ENCODE measurements at places on chromosomes 4 and X.

GRCh38 chr4:30860978-30861377 lies 140.8 kb downstream of the PCDH7 start:
- DNase-seq = no peak

GRCh38 chrX:76796311-76796710 lies 368.8 kb downstream of the MAGEE1 start:
- no peak for DNase-seq

DNA sequence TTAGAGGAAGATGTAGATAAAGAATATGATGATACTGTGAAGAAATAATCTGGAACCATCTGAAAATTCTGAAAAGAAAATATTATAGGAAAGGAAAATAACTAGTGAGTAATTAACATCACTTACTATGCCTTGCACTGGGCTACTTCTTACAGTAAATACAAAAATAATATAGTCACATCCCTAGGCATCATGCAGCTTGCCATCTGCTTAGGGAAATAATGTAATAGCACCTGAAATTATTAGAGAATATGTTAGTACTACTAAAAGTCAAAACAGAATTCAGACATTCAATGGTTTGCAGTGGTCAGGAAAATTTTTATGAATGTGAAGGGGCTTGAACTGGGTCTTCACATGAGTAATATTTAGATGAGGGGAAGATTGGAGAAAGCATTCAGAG lies 272.2 kb upstream of the EMCN start:
- DNase-seq = no peak

DNA sequence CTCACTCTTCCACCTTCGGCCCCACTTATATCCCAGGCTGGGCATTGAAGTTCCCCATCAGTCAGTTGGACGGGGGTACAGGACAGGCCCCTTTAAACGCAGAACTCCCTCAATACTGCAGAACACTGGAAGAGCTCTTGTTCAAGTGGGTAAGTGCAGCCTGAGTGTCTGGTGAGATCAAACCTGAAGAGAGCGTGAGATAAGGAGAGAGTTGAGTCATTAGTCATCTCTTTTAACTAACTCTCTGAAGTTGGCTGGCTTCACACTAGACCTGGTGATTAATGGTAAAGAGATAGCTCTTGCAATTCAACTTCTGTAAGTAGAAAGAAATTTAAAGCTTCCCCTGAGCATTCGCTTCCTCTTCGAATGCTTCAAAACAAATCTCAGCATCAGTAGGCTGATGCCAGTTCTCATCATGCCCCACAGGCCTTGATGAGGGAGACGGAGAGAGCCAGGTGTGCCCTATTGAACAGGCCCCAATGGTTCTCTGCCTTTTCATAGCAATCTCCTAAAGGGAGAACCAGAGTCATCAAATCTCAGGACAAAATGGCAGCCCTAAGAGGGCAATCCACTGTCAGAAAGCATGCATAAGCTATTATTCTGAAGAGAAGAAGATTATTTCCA lies 41.0 kb upstream of the JADE1 start:
- DNase-seq = no peak

- DNase-seq = no peak
Observed at GRCh38 chrX:70032792-70033191, 16.9 kb downstream of the AWAT2 start.

DNA sequence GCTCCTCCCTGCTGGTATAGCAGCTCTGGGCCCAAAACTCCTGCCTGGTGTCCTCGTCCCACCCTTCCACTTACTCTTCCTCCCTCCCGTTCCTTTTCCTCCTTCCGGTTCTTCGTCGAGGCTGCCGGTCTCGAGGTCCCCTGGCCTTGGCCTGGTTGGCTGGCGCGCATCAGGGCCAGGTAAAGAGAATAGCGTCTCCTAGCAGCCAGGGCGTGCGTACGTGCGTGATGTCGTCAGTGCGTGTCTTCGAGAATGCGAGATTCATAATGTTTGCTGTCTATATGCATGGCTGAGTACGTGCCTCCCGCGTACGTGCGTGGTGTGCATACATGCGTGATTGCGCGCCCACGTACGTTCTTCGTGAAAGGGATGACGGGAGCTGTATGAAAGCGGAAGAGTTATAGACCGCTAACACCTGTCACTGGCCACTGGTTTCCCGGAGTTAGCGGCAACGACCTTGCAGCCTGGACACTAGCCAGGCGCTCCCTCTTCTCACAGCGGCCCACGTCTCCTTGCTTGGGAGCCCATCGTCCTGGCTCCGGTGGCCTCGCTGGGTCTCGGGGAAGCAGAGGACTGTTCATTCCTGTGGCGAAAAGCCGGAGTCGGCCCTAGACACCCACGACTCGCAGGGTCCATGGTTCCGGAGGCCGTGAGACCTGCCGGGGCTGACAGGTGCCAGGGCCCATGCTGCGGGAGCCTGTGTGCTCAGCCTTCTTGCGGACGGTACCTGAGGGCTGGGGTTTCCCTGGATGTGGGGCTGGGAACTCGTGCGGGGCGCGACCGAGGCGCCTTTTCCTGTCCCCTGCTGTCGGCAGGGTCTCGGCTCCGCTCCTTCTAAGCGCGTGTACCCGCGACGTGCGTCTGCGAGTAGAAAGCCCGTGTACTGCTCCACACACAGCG lies at the start of gene EOLA1:
TSS of gene EOLA1 (plus strand) at position 392 of the 900 bp plus-strand sequence. CDS start 4,619 bp downstream, outside the sequence.
- DNase-seq = peak; percentile 82

- no peak for DNase-seq
Observed at GRCh38 chr4:152684007-152684406, 4.2 kb upstream of the TMEM154 start.

DNA sequence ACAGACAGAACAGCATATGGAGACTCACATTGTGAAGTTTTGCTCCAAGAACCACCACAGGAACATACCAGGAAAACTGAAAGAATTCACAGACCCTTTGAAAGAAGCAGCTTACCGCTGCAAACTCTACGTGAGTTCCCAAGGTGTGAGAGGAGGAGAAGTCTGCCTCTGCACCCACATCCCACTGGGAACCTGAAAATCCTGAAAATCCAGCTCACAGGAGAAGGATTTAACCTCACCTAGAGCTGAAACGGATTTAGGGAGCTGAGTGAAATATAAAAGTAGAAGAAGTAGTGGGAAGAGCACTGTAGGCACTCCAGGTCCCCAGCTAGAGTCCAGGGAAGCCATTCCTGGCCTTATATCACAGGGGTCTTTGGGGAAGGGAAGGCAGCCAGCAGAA lies 80.0 kb downstream of the FHIP1A start:
- DNase-seq = no peak

GRCh38 chrX:12988797-12989196 lies 13.9 kb downstream of the TMSB4X start:
- DNase-seq = no peak

GRCh38 chrX:15465896-15466651 lies 27.1 kb downstream of the PIR start:
- DNase-seq = no peak

DNA sequence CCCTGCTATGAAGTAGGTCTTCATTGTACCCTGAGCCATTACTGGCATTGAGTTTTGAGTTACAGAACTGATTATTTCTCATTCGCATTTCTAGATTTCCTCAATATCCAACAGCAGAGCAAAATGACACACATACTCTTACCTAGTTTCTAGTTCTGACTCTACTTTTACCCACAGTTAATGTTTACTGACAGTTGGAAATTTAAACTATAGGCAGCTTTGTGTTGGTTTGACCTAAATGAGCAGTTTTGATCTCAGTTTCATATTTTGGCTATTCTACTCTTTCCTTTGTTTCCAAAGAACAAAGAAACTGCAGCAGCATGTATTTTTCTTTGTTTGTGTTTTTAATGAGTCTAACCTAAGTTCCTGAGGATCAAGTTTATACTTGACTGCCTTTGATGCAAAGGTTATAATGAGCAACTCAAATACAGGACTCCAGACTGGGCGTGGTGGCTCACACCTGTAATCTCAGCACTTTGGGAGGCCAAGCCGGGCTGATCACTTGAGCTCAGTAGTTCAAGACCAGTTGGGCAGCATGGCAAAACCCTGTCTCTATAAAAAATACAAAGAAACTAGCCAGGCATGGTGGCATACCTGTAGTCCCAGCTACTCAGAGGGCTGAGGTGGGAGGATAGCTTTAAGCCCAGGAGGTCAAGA lies 30.4 kb downstream of the TXK start:
- DNase-seq = no peak

DNA sequence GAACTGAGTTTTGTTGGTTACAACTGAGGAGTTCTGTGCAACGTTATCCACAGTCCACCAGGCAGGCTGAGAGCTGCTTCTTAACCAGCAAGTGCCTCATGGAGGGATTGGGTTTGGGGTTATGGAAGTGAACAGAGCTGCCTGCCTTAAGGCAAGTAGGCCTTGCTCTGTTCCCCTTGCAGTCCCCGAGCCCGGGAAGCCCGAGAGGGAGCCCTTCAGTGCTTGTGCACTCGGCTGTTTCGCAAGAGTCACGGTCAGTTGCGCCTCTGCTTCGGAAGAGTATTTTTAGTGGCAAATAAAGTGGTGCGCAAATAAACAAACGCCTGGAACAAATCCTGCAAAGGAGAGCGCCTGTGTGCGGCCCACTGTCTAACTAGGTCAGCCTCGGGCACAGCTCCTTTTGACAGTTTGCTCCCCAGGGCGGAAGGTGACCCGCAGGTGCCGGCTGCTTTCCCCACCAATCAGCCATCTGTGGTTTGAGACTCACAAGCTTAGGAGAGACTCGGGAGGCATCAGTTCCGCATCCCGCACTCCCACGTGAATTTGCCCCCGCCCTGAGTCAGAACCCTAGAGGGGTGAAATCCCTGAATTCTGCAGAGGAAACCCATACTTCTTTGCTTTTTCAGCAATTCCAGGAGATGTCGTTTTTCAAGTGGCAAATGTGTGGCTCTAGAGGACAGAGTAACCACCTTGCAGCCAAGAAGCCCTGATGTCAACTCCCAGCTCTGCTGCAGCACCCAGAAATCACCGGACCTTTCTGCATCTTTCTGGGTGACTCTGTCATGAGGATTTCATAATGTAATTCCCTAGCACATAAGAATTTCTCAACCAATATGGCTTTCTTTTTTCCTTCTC lies 56.8 kb downstream of the LGI2 start:
- no peak for DNase-seq

DNA sequence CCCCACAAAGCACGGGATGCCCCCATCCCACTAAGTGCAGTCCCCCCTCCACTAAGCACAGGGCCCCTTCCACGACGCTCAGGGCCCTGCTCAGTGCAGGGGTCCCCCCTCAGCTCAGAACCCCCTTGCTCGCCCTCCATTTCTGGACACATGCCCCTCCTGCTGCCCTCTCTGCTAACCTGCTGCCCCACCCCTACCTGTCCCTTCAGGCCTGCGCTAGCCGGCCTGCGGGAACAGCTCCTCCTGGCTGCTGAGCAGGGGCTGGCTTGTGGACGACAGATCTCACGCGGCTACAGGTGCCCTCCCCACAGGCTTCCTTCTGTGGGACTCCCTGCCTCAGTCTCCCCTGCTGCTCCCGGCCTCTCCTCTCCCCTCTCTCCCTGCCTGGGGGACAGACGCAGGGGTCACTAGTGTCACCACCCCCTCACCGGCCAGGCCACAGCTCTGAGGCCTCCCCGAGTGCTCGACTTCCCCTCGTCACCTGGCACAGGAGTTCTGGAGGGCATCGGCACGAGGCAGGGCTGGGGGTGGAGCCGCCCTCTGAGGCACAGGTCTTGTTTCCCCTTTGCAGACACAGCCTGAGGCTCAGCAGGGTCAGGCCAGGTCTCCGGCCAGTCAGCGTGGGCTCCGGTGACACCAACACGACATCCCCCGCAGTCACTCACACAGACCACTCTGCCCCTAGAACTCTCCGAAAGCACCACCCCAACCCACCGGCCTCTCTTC lies 21.6 kb downstream of the GAK start:
- no peak for DNase-seq

DNA sequence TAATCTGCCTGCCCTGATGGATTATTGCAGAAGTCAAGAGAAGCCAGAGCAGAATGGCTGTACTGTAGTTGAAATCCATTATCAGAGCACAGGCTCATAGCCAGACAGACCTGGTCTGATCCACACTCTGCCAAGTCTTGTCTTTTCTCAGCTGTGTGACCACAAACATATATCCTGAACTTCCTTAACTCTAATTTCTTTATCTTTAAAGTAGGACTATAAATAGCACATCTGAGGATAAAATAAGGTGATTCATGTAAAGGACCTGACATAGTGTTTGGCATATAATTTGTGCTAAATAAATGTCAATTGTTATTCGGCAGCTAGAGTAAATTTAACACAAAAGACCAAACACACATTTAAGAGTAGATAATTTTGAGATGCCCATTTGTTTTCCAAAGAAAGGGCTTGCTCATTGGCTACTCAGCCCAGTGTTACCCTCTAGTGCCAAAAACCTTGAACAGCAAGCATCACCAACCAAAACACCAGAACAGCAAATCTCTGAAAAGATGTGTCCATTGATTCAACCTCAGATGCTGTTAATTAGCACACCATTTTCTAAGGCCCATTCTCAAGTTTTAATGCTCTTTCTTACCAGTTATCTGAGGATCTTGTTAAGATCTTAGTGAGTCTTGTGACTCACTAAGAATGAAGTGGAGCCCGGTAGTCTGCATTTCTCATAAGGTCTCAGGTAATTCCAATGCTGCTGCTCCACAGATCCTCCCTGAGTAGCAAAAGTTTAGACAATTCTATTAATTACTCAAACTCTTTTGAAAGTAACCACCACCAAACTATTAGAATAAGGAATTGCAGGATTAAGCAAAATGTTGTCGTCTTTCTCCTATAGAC lies 108.8 kb downstream of the HHIP start:
- DNase-seq = no peak

DNA sequence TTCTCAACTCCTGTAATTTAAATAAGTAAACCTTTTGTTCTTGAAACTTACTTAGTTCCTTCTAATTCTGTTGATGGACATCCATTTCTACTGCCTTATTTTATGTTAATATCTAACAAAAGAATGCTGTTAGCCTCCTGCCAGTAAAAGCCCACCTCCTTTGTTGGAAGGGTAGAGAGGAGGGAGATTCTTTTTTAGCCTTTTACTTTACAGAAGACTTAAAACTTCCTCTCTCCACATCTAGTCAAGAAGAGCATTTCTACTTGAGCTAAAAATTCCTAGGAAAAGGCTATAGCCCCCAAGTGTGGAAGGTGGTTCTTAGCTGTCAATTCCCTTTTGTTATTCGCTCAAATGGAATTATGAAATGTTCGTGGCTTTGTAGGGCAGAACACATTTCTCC lies 118.7 kb downstream of the ZIC3 start:
- no peak for DNase-seq

DNA sequence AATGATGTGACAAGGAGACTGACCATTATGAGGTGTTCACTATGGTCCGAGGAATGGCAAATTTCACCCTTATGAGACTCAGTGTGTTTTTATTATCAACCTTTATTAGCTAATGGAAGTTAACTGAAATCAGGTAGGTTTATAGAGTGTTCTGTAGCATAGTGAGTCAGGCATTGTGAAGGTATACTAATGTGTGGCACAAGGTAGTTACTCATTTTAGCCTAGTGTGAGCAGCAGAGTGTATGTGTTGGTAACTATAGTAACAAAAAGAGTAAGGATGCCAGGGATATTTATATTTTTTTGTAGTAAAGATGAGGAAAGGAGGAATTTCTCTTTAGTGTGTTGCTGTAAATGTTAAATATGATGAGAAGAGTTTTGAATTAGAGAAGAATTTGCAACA lies 12.0 kb downstream of the PDLIM5 start:
- no peak for DNase-seq

Data from stimulated activated CD8-positive, alpha-beta memory T cell treated with anti-CD3 and anti-CD28 coated beads, Interleukin-4, amount 100 ng/mL, for 24 hours (primary cell).